Naive thymus-derived CD8-positive, alpha-beta T cell (primary cell): ENCODE measurements at places on chromosomes 5 and 9.

DNA sequence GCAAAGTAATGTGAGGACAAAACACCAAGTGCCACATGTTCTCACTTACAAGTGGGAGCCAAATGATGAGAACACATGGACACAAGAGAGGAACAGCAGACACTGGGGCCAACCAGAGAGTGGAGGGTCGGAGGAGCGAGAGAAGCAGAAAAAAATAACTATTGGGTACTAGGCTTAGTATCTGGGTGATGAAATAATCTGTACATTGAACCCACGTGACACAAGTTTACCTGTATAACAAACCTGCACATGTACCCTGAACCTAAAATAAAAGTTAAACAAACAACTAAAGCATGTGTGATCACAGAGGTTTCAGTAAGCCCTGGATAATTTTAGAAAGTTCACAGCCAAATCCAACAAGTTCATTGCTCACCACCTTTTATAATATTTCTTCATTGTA, 160.1 kb downstream of the TENT4A start:
- no peak overlapping the region for H3K4me3 ChIP-seq
- H3K27me3 ChIP-seq: no peaks in the 10 kb centered on the region
- H3K36me3 ChIP-seq: no peaks in the 10 kb centered on the region

DNA sequence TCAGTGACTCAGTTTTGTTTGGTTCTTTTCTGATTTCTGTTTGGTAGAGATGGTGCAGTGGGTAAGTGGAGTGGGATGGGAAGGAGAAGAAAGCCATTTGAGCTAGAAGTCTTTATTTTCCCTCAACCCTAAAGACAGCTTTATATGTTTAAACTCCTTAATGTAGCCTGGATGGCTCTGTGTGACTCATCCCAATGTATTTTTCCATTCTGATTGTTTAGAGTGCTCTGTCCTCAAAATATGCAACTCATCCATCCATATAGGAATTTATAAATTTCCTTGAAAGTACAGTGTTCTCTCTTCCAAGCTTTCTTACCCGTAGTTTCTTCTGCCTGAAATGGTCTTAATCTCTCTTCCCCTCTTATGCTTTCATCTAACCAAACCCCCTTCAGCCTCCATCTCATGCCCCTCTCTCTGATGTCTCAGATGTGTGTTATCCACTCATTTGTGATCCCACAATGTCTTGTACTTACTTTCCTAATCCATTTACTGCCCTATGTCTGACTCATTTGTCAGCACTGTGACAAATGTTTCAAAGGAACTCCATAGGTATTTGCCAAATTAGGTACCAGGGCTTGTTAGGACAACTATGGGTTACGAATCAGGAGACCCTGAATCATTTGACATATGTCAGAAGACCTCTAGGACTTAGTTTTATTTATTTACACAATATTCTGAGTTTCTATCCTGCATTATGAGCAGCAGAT, 217.5 kb upstream of the SGCD start:
- peaks cover 2% of the 10 kb centered on the region for H3K4me1 ChIP-seq
- no peak overlapping the region for H3K27ac ChIP-seq
- no peak for DNase-seq
- H3K27me3 ChIP-seq: peaks cover 10% of the 10 kb centered on the region

DNA sequence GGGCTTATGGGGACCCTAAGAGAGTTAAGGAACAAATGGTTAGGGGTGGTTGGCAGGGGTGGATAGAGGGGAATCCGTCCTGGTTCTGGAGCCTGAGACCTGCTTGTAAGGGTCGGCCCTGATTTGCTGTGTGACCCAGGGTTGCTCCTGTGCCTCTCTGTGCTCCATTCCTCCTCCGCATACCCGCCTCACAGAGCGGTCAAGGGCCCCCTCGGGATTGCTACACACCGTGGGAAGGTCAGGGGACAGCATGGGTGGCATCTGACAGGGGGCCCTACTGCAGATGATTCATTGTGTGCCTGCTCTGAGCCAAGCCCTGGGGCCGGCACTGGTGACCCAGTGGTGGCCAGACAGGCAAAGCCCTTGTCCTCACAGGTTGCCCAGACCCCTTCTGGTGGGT, 162.3 kb downstream of the GAPVD1 start:
- H3K4me1 ChIP-seq: no peaks in the 10 kb centered on the region
- DNase-seq: no peak
- H3K4me3 ChIP-seq: no peak overlapping the region
- H3K27me3 ChIP-seq: no peaks in the 10 kb centered on the region
- no peaks in the 10 kb centered on the region for H3K36me3 ChIP-seq

DNA sequence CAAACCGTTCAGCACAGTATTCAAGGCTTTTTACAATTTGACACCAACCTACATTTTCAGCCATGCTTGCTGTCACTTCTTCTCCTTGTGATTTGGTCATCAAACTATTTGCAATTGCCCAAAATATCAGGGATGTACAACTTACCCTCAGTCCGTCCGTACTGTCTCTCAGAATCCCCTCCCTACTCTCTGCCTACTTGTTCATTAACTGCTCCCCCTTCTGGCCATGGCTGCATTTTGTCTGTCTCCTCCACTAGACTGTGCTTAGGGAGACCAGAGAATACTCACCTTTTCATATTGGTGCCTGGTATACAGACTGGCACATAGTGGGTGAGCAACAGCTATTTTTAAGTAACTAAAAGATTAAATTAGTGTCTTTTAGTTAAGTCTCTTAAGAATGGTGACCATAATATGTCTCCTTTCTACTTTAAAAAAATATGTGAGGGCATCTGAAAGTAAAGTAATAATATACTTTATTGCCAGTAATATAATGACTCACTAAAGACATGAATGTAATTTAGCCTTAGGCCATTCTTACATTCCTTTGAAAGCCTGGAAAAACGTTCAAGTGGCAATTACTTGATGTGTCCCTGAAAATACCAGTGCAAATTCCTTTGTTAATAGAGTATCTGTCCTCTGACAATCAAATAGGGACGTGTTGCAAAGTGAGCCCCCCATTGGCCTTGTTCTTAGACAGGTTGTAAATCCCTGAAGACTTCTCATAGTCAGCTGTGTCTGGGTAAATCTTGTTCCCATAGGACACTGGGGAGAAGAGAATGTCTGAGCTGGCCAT, 27.8 kb downstream of the PRLR start:
- H3K27ac ChIP-seq: no peak overlapping the region
- DNase-seq: peak; percentile 9
- no peaks in the 10 kb centered on the region for H3K36me3 ChIP-seq
- no peaks in the 10 kb centered on the region for H3K4me1 ChIP-seq

GRCh38 chr9:9819886-9820285, 792.9 kb downstream of the PTPRD start:
- no peak overlapping the region for H3K4me3 ChIP-seq
- no peak overlapping the region for H3K27ac ChIP-seq
- DNase-seq: no peak
- H3K36me3 ChIP-seq: no peaks in the 10 kb centered on the region
- H3K4me1 ChIP-seq: no peaks in the 10 kb centered on the region
- no peaks in the 10 kb centered on the region for H3K27me3 ChIP-seq

GRCh38 chr5:112549127-112549526, 130.1 kb upstream of the EPB41L4A start:
- H3K27ac ChIP-seq: no peak overlapping the region
- no peak overlapping the region for H3K4me3 ChIP-seq
- no peaks in the 10 kb centered on the region for H3K36me3 ChIP-seq

DNA sequence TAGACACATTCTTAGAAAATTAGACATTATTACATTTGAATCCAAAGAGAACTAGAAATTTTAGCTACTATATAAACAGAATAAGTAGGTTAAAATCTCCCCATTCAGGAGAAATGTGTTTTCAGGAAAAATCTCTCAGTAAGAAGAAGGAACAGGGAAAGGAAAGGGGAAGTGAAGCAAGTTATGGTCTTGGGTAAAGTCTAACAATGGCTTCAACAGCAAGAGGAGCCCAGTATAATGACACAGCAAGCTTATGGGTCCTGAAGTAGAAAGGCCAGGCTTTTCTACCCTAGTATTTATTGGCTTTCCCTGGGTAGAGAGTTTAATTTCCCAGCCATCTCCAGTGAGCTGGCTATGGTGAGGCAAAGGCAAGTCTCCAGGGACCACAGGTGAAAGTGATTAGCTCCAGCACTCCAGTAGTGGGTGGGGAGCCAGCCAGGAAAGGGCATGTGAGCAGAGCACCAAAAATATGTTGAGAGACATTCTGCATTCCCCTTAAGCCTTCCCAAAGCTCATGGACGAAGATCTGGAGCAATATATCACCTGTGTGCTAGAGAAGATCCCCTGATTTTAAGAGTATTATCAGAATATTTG, 981.7 kb downstream of the NR2F1-AS1 start:
- no peak for DNase-seq
- H3K27ac ChIP-seq: no peak overlapping the region
- no peaks in the 10 kb centered on the region for H3K36me3 ChIP-seq
- H3K4me1 ChIP-seq: no peaks in the 10 kb centered on the region
- H3K4me3 ChIP-seq: no peak overlapping the region
- H3K27me3 ChIP-seq: no peaks in the 10 kb centered on the region

DNA sequence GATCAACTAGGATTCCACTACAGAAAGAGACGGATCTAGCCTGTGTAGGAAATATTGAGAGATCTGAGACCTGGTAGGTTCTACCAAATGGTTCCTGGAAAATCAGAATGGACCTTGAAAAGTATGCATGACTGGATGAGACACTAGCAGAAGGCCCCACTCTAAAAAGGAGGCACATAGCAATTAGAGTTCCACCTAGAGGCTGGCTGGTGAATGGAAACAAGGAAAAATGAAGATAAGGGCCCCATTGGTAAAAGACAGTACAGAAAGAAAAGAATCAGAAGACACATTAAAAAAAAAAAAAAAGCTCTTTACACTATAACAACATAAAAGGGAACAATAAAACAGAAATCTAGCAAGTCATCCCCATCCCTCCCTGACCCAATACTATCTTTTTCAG, 518.5 kb downstream of the NR2F1-AS1 start:
- no peak overlapping the region for H3K27ac ChIP-seq
- H3K36me3 ChIP-seq: no peaks in the 10 kb centered on the region
- no peaks in the 10 kb centered on the region for H3K27me3 ChIP-seq
- no peak for DNase-seq

DNA sequence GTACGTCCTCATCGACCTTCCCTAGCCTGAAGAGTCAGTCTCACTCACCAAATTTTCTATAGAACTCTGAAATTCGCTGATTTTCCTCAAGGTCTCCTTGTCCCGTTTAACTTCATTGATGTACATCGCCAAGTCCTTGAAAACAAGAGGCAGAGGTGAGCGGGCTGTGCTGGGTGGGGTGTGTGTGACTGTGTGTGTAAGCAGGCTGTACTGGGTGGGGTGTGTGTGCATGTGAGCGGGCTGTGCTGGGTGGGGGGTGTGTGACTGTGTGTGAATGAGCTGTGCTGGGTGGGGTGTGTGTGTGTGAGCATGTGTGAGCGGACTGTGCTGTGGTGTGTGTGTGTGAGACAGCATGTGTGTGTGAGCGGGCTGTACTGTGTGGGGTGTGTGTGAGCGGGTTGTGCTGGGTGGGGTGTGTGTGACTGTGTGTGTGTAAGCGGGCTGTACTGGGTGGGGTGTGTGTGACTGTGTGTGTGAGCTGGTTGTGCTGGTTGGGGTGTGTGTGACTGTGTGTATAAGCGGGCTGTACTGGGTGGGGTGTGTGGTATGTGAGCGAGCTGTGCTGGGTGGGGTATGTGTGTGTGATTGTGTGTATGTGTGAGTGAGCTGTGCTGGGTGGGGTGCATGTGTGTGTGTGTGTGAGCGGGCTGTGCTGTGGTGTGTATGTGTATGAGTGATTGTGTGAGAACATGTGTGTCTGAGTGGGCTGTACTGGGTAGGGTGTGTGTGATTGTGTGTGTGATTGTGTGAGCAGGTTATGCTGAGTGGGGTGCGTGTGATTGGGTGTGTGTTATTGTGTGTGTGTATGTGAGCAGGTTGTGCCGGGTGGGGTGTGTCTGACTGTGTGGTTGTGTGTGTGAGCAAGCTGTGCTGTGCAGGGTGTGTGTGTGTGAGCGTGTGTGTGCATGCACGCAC, 53.8 kb upstream of the SARDH start:
- H3K27ac ChIP-seq: no peak overlapping the region
- H3K4me3 ChIP-seq: no peak overlapping the region
- H3K27me3 ChIP-seq: peaks cover 2% of the 10 kb centered on the region
- no peak for DNase-seq

GRCh38 chr5:140182803-140183367, 7.9 kb downstream of the CYSTM1 start:
- no peak overlapping the region for H3K27ac ChIP-seq
- H3K4me3 ChIP-seq: no peak overlapping the region
- no peaks in the 10 kb centered on the region for H3K4me1 ChIP-seq
- no peaks in the 10 kb centered on the region for H3K36me3 ChIP-seq

DNA sequence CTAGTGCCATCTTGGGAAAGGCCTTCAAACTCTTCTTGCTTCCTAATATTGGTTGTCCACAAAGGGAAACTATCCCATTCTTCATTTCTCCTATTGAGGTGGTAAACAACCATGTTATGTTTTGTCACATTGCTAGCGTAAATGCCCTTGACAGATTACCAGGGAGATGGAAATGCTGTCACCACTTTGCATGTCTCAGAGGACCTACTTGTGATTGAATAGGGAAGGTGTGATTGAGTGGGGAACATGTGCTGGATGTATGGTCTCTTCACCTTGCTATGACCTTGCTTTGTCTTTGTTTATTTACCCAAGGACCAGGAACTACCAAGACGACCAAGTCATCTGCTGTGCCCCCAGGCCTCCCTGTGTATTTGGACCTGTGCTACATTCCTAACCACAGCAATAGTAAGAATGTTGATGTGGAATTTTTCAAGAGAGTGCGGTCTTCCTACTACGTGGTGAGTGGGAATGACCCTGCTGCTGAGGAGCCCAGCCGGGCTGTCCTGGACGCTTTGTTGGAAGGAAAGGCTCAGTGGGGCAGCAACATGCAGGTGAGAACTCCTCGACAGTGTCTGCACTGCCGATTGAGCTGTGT, 96.1 kb downstream of the MAP1B start:
- H3K4me3 ChIP-seq: no peak overlapping the region
- no peaks in the 10 kb centered on the region for H3K4me1 ChIP-seq
- H3K36me3 ChIP-seq: no peaks in the 10 kb centered on the region
- DNase-seq: no peak
- no peaks in the 10 kb centered on the region for H3K27me3 ChIP-seq
